ENCODE measurements at places on chromosomes 11 and 22.

DNA sequence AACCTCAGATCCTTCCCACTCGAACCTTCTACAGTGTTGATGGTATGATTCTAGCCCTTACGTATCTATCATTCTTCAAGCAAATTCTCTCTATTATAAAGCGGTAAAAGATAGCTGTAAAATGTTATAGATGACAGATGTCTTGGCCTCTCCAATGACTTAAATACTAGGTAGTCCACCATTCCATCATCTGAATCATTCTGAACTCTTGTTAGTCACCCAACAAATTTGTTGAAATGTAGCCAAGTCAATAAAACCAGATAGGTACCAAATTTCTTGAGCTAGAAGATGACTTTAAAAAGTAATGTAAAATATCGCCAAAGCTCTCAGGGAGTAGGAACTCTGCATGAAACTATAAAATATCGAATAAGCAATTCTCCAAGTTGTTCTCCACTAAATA is 32.6 kb upstream of the PICALM start:
- no peak for DNase-seq

GRCh38 chr22:29784451-29785361 is 17.5 kb downstream of the UQCR10 start:
- no peak for DNase-seq

DNA sequence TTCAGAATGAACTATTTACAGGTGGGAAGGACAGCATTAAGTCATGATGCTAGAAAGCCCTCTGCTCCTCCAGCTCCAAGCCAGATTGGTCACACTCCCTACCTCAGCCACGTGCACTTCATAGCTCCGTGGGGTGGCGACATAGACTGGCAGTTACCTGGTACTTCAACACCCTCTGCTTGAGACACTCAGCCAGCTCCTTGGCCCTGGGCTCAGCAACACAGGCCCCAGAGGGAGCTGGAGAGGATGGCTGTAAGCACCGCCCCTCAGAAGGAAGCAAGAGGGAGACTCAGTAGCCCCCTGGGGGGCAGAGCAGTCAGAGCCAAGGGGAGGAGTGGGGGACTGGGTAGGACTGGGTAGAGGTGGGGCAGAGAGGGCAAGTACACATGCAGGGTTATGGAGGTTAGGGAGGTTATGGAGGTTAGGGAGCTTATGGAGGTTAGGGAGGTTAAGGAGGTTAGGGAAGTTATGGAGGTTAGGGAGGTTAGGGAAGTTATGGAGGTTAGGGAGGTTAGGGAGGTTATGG is 102.1 kb upstream of the BID start:
- DNase-seq = no peak

DNA sequence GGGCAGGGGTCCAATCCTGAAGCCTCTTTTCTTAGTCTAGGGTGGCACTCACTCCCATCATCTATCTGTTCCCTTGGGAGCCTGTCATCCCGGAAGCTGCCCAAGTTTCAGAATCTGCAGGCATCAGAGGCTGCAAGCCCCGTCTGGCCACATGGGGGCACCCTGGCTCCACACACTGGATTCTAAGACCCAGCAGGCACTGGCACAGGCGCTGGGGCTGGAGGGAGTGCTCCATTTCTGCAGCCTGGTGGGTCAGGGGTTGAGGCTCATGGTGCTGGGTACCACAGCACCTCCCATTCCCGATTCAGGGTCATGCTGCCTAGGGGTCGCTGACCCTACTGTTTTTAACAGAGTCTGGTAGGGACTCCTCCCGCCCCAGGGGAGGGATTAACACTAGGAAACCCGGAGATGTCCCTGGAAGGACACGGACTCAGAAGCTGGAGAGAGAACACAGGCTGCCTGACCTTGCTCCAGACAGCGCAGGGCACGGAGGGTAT is 243.9 kb upstream of the SYN3 start:
- DNase-seq = peak; percentile 29

DNA sequence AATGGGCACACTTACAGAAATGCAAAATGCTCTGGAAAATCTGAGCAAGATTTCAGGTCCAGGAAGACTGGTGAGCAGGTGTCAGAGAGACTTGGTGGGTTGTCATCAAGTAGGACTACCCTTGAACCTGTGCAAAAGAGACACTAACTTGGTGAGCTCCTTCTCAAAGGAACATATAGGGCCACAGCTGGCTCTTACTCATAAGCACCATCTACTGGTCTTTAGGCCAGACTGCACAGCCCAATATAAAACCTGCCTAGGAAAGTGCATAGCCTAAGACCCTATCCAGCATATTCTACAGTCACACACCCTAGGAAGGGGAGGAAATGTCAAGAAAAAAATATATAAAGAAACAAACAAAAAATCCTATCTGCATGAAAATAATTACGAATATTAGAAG is 18.2 kb upstream of the OR10W1 start:
- DNase-seq = no peak

GRCh38 chr11:121018746-121019145 is 5.2 kb upstream of the TBCEL start:
- DNase-seq = no peak

GRCh38 chr22:49372530-49373288 is 455.0 kb downstream of the BRD1 start:
- DNase-seq = no peak

DNA sequence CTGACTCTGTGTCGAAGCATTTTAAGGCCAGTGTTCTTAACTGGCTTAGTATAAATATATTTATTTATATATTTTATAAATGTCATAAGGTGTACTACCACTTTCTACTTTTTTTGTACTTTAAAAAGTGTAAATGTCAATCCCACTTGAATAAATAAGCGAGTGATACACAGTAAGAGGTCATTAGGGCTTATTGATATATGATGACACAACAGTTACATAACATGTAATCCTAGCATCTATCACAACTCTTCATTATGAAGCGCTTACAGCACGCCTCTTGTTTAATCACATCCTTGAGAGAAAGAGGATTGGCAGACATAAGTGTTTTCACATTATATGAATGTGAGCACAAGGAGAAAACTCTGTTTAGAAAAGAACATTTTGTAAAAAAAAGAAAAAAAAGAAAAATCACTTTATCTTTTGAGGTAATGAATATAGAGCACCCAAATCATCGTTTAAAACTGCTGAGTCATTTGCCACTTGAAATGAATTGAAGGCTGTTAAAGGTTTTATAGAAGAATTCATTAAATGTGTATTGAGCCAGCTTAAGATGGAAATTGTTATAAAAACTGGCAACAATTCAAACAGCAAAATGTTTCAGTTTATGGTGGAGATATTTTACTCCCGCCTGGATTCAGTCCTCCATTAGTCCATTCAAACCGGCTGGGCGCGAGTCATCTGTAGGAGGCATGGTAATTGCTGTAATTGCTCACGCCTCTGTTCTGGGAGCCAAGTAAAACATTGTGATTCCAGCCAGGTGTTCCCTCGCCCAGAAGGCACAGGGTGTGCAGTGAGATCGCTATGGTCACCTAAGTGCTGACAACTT is 627.3 kb upstream of the KIRREL3 start:
- DNase-seq = no peak

DNA sequence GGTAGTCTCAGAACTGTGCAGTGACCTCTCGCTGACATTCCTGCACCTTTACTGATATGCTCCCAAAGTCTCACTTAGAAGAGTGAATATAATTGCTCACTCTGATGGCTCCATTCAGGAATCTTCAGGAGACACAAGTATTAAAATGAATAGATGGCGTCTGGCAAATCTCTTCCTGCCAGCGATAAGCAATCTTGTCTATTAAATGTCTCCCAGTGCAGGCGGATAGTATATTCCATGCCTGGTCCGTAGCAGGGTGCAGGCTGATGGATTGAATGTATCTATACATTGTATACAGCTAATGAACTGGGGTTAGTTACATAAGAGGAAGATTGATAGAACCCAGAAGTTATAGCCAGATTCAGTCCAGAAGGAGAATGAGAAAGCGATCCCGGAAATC is 575.3 kb downstream of the NTM start:
- no peak for DNase-seq

GRCh38 chr11:57460022-57460757 is at the start of gene RTN4RL2:
RTN4RL2 (plus strand) TSS chr11:57460528; CDS start chr11:57460866, 338 bp downstream.
- DNase-seq = no peak

GRCh38 chr22:45579806-45580725 is 77.4 kb downstream of the FBLN1 start:
- DNase-seq = no peak

DNA sequence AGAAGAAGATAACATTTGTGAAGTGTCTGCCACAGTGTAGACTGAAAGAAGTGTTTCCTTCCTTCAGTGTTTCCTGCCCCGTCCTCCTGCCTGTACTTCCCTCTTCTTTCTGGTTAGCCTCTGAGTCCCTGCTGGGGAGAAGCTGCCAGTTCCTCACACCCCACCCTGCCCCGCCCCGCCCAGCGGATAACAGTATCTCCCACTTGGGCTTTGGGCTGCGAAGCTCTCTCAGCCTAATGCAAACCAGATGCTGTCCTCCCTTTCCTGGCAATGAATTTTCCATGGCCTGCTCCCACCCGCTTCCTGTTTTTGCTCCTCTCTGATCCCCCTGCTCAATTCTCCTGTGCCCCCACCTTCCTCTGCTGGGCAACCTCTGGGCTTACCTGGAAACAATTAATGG is 5.2 kb upstream of the RAB3IL1 start:
- peak; percentile 74 for DNase-seq

- no peak for DNase-seq
Measured at GRCh38 chr11:47506795-47507562, 46.0 kb downstream of the CELF1 start.

DNA sequence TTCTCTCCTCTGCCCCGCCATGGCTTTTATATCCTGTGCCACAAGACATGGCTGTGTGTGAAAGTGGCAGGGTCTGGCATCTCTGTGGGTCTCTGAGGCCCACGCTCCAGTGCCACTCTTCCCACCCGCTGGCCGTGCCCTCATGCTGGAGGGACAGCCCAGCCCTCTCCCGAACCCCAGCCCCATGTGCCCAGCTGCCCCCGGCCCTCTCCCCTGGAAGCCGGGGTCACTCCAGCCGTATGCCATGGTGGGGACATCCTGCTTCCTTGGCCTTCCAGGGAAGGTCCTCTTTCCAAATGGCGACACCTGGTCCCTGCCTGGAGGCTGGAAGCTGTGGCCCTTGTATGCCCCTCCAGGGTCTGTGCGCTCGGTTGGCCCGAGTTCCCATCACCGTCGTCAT is 63.3 kb upstream of the PPP6R3 start:
- no peak for DNase-seq

GRCh38 chr22:45987136-45987861 is 10.3 kb upstream of the WNT7B start:
- no peak for DNase-seq

DNA sequence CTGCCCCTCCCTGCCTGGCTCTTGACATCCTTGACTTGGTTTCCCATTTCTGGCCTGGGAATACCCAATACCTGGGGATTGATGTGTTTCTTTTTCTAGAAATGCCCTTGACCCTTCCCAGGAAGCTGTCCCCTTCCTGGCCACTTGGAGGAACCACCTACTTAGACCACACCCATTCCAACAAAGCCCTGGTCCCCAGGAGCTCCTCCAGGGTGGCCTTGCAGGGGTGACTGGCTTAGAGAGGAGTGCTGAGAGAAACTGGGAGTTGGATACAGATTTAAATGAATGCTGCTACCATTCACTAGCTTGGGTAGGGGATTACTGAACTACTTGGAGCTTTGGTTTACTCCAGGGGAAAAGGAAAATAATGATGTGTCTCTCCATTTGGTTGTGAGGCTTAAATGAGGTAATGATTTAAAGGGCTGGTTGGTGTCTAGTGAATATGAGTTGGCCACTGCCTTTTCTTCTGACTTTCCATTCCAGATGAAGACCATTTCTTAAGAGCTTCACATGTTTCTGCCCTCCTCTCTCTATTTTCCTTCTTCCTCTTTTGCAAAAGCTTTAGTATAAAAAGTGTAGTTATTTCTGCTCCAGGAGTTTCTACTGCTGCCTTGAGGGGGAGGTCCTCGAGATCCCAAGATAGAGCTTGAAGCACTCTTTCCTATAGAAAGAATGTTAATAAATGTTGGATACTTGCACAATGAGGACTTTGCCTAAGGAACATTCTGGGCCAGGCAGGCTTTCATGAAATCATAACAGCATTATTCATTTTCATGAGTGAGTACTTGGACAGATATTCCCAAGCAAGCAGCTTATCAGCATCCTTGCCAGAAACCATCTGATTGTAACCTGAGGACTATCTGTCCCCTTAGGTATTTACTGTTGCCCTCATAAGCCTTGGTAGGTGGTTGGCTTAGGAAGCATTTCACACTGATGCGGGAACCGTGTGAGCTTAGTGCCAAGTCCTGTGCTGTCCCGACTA is 22.4 kb downstream of the PANX1 start:
- DNase-seq = no peak

Data from GDM1 (cell line).